ENCODE measurements at places on chromosomes 6 and 20. TPM values are rescaled to one million over a fixed set of nuclear protein-coding genes. Genes with fewer than 3 reads are reported as not detected.

Gene SEMG1
- total RNA-seq, result not detected

Gene MYH7B
- 0.26 TPM for total RNA-seq

Gene MCM3
- total RNA-seq, result 20.8 TPM

Gene VPS16
- total RNA-seq, result 68.1 TPM

Gene GABBR1
- 18.8 TPM for total RNA-seq

Gene RAB23
- total RNA-seq, result 24.7 TPM

Gene ENPP1
- 5.6 TPM for total RNA-seq

Gene SLC17A5
- 11.8 TPM for total RNA-seq

Gene SLC35D3
- total RNA-seq, result not detected

Gene DEFB123
- total RNA-seq, result not detected

Gene TBX18
- total RNA-seq, result 8.2 TPM

Gene PPP1R18
- 40.8 TPM for total RNA-seq

Gene IRF4
- 0.63 TPM for total RNA-seq

Gene ZKSCAN3
- total RNA-seq, result 6.4 TPM

Gene SCGN
- total RNA-seq, result not detected

Gene TFAP2D
- total RNA-seq, result not detected

Gene OPRM1
- total RNA-seq, result under 0.01 TPM

Gene UNC5CL
- total RNA-seq, result under 0.01 TPM

Gene BTNL2
- total RNA-seq, result not detected

Gene SALL4
- total RNA-seq, result under 0.01 TPM

Gene SLC35B2
- total RNA-seq, result 55.2 TPM

Gene SYNE1
- 98.6 TPM for total RNA-seq

Gene RBPJL
- total RNA-seq, result not detected

Gene NMBR
- total RNA-seq, result not detected

Gene GSTA3
- 0.17 TPM for total RNA-seq

Gene CMTR1
- 38.9 TPM for total RNA-seq

Gene C20orf202
- total RNA-seq, result not detected

Gene SLC22A1
- 1.1 TPM for total RNA-seq

Gene DOK5
- 26.8 TPM for total RNA-seq

Gene OVOL2
- not detected for total RNA-seq

Gene PBOV1
- total RNA-seq, result not detected

Gene SLC52A3
- total RNA-seq, result not detected

Gene NT5E
- total RNA-seq, result 331 TPM

Gene MMP24OS
- total RNA-seq, result 41.6 TPM

Gene GJA10
- total RNA-seq, result not detected

Gene HSPA1L
- 1.7 TPM for total RNA-seq

Gene ORC3
- total RNA-seq, result 16.9 TPM

Gene C20orf141
- not detected for total RNA-seq

Gene GPLD1
- total RNA-seq, result under 0.01 TPM

Gene MEP1A
- not detected for total RNA-seq

All from bronchial smooth muscle cell (primary cell).